ENCODE measurements at places on chromosomes 4 and X.

DNA sequence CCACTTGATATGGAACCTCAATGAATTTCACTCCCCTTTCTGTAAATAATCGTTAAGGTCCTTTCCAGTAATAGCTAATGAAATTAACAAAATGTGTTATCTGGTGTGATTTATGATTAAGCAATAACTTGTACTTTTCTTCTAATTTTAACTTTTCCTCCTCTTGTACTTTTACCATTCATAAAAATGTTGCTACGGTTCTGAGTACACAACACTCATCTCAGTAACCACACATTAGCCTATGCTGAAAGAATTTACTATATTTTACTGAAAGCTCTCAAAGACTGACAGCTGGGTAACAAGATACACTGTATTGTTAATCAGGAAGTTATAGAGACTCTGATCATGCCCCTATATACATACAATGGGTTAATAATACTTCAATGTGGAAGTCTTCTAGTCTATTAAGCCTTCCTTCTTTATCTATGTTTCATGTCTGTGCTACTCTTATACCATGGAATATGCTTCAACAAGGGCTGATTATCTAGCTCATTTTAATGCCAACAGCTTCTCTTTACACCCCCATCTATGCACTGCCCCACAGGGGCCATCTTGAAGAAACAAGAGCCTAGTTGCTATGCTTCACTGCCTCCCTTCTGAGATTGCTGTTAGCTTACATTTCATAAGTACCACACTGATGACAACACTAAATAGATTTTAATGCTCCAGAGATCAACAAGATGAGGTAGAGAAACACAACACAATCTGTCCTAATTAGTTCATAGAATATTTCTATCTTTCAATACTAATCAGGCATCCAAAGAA, 39.1 kb downstream of the LAMP2 start:
- peaks cover 4% of the 10 kb centered on the region for H3K36me3 ChIP-seq
- no peak overlapping the region for H3K27ac ChIP-seq
- H3K4me1 ChIP-seq: no peaks in the 10 kb centered on the region
- no peak for DNase-seq
- H3K27me3 ChIP-seq: no peaks in the 10 kb centered on the region
- H3K4me3 ChIP-seq: no peak overlapping the region

DNA sequence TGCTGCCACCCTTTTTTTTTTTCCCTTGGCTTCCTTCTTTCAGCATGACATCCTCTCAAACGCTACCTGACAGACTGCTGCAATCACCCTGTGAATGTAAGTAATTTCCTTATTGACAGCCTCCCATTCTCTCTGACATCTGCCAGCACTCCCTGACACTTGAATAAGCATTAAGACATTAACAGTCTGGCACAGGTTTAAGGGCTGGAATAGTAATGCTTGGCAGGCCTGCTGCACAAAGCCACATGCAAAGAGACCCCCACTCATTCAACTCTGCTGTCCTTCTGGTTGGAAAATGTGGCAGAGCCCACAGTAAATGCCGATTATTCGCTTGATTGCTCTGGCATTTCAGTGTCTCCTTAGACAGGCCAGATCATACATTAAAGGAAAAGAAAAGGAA, 28.1 kb upstream of the RASGEF1B start:
- DNase-seq: no peak
- H3K36me3 ChIP-seq: no peaks in the 10 kb centered on the region
- no peak overlapping the region for H3K4me3 ChIP-seq
- H3K4me1 ChIP-seq: peaks cover 5% of the 10 kb centered on the region

GRCh38 chr4:155001251-155001650, 207.2 kb upstream of the NPY2R start:
- H3K4me3 ChIP-seq: no peak overlapping the region
- H3K27ac ChIP-seq: no peak overlapping the region
- H3K27me3 ChIP-seq: no peaks in the 10 kb centered on the region
- no peaks in the 10 kb centered on the region for H3K4me1 ChIP-seq
- H3K36me3 ChIP-seq: no peaks in the 10 kb centered on the region

- H3K27ac ChIP-seq: no peak overlapping the region
- no peaks in the 10 kb centered on the region for H3K27me3 ChIP-seq
- DNase-seq: no peak
- H3K4me3 ChIP-seq: no peak overlapping the region
Observed at GRCh38 chrX:133681897-133682296, 266.6 kb upstream of the GPC4 start.

GRCh38 chrX:110965409-110966090, 130.4 kb upstream of the PAK3 start:
- DNase-seq: no peak
- no peaks in the 10 kb centered on the region for H3K4me1 ChIP-seq
- no peak overlapping the region for H3K4me3 ChIP-seq
- no peaks in the 10 kb centered on the region for H3K36me3 ChIP-seq

DNA sequence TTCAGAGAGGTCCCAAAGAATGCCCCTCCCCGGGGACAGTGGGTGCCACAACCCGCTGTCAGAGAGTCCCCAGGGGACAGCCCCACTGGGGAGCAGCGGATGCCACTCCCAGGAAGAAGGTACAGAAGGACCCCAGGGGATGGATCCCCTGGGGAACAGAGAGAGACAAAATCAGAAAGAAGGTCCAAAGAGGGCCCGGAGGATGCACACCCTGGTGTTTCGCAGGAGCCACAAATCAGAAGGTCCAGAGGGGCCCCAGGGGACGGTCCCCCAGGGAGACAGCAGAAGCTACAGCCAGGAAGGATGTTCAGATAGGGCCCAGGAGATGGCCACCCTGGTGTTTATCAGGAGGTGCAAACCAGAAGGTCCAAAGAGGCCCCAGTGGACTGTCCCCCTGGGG, 1.4 kb downstream of the TEX13D start:
- peaks cover 18% of the 10 kb centered on the region for H3K4me1 ChIP-seq
- peak overlapping the region; percentile 86 for H3K27ac ChIP-seq
- DNase-seq: no peak
- no peaks in the 10 kb centered on the region for H3K36me3 ChIP-seq

Measured in effector memory CD8-positive, alpha-beta T cell (primary cell).